ENCODE measurements at places on chromosomes 1 and 21.
A peak's percentile ranks its signal among the peaks of the same experiment; 100 is the strongest.

- DNase-seq = no peak
Measured at GRCh38 chr1:6612641-6613360, 730 bp upstream of the PHF13 start.

- DNase-seq = no peak
Measured at GRCh38 chr1:10962483-10962882, 50.0 kb upstream of the TARDBP start.

- DNase-seq = no peak
Measured at GRCh38 chr1:21342961-21343838, 52.9 kb upstream of the ECE1 start.

DNA sequence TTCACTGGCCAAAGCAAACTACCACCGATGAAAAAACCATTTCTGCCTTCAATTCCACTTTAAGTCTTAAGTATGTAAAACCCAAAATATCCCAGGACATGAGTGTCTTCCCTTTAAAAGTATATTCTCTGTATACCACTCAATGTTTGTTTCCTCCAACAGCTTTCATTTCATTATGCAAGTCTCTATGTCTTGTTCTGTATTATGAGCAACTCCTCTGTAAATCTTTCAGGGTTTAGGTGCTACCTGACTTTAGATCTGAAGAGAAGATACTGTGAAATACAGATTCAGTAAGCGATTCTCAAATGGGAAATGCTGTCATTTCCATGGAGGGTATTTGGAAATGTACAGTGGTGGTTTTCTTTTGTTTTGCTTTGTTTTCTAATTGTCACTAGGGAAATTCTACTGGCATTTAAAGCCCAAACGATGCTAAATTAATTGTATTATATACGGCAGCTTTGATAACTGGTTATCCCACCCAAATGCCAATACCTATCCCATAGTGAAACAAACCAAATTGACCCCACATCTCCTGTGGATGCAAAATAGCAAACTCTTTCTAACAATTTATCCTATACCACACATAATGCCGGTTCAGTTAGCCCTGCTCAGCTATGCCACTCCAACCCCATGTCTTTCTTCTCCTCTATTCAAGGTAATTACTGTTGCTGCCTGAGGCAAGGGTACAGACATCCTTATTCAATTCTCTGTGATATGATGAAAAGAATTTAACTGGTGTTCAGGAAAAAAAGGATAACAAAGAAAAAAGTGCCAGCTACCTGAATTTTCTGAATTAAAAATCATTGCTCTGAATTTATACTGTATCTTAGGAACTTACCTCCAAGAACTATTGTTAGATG is 182.8 kb downstream of the EIF4G3 start:
- no peak for DNase-seq

GRCh38 chr1:23198373-23198772 is 18.9 kb downstream of the HTR1D start:
- DNase-seq = no peak

- DNase-seq = no peak
Measured at GRCh38 chr1:220962031-220962751, 82.9 kb downstream of the HLX start.

- no peak for DNase-seq
Measured at GRCh38 chr1:24409535-24409934, 4.0 kb downstream of the STPG1 start.

DNA sequence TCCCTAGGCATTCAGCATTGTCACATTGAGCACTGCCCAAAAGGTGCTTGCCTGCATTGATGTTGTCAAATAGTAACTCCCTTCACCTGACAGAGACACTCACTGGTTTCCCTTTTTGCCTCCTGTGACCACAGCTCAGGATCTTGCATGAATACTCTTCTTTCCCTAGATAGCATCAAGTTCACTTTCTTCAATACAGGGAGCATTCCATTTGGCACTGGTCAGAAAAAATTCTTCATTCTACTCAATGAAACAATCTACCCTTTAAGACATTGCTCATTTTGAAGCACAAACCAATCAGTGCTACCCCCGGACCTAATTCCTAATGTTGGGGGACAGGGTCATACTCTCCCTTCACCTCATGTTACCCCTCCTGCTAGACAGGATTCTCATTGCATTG is 319.0 kb upstream of the SNX7 start:
- DNase-seq = no peak

DNA sequence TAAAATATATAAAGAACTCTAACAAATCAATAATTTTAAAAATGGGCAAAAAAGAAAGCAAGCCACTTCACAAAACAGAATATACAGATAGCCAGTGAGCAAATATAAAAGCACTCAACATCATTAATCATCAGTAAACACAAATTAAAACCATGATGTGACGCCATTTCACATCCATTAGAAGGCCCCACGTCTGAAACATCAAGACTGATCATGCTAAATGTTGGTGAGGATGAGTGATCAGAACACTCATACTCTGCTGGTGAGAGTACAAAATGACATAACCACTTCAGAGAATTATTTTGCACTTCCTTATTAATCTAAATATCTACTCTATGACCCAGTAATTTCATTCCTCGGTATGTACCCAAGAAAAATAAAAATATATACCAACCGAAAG is 512.2 kb upstream of the NR5A2 start:
- no peak for DNase-seq

DNA sequence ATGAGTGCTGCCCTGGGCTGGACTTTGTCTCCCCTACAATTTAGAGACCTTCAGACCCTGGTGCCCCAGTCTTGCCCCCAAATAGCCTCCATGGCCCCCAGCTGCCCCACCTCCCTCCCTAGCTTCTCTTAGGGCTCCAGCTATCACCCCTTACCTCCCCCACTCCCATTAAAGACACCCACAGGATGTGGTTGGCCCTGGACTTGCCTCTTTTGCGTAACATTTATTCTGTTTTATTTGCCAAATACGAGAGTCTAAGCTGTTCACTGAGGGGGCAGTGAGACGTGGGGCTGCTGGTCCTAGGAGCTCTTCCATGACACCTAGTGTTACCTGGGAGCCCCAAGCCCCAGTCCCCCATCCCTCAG is 4.5 kb downstream of the ZC3H12A start:
- no peak for DNase-seq

DNA sequence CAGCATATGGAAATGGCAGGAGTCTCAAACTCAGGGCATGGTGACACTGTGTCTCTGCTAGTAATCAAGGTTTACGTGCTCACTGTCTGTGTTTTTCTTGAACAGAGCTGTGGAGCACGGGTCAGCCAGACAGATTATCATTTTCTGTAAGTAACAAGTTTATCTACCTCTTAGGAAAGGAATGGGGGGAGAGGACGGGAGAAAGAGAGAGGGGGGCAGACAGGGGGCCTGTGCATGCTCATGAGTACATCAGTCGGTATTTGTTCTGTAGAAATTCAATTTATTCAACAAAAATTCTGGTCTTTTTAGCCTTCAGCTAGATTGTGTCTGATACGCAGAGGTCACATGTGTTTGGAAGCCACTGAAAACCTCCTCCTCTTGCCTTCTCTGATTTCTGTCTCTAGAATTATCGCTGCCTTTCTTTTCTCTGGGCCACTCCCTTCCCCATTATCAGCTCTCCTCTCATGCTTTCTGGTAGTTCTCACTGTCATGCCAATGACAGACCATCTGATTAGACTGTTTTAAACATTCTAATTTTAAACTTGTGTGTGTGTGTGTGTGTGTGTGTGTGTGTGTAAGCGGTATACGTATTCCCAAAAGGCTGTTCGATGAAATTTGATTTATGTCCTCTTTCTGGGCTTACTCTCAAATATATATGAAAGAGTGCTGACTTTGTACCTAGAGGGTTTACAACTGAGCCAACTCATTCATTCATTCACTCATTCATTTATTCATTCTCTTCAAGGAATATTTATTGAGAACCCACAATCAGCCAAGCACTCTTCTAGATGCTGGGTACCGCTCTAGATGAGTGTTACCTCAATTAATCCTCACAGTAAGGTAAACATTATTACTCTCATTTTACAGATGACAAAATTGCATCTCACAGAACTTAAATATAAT is 636.9 kb downstream of the KIF26B start:
- no peak for DNase-seq

DNA sequence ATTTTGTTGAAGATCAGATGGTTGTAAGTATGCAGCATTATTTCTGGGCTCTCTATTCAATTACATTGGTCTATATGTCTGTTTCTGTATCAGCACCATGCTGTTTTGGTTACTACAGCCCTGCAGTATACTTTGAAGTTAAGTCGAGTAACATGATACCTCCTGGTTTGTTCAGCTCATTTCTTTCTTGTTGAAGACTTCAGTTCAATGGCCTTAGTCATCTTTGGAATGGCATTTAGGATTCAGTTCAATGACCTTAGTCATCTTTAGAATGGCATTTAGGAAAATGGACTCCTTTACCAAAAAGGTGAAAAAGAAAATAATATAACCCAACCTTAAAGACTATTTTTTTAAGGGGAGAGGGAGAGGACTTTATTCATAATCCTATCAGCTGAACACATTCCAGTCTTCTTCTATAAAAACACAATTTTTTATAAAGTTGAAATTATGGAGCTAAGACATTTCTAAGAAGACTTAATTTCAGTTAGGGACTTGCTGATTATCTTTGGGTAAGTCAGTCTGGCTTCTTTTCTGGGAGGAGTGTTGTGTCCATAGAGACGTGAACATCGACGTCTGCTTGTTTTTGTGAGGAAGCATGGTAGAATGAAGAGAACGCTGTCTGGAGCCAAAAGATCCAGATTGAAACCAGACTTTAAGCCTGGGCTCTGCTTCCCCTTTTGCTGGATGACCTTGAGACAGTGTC is 48.3 kb downstream of the DDR2 start:
- DNase-seq = no peak

DNA sequence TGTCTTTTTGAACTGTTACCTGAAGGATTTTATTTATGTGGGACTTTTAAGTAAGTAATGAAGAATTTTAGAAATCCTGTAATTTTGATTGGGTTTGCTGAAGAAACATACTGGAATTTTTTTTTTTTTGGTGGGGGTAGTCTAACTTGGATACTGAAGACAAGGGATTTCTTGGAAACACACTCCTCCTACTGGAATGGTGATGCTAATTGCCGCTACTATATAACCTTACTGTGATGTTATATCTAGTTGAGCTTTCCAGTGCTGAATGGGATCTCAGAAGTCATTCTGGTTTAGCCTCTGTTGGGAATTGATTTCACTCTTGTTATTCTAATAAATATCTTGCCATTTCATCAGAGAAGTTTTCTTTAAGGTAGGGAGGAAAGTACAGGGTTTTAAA is 8.4 kb downstream of the PPP2R5A start:
- DNase-seq = no peak

GRCh38 chr1:112320058-112320457 is 76.0 kb upstream of the CTTNBP2NL start:
- no peak for DNase-seq

DNA sequence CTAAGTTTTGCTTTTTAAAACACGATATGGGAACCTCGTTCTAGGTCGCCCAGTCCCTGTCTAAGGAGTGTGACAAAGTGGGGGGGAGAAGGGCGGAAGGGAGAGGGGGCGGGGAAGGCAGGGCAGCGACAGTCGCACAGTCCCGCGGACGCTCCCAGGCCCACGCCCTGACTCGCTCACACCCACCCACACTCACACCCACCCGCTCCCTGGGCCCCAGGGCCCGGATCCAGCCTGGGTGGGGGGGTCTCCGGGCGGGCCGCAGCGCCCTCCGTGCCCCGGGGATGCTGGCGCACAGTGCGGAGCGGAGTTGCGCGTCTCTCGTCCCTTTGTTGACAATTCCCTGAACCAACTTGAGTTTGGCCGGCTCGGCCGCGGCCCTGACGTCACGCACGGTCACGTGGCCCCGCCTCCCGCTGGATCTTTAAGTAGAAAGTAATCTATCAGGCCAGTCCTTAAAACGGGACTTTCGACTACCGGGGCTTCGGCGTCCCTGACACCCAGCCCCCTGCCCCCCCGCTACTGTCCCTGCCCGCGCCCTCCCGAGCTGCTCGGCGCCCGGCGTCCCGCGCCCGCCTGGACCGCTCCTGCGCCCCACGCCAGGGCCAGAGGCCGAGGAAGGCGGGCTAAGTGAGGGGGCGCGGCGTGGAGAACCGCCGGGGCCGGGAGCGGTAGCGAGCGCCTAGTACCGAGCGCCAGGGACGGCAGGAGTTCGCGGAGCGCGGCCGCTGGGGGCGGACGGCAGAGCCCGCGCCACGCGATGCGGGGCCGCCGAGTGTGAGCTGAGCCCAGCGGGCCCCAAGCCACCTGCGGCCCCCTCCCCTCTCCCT is at the start of gene FOXD3:
Gene FOXD3, plus strand, starts transcription at position 454 of the 830 bp plus-strand sequence. CDS start 492 bp downstream, outside the sequence.
- DNase-seq = peak; percentile 87

GRCh38 chr1:224831501-224831900 is 98.0 kb upstream of the DNAH14 start:
- no peak for DNase-seq

GRCh38 chr1:149934356-149934755 is 2.3 kb downstream of the MTMR11 start:
- no peak for DNase-seq

GRCh38 chr1:19033515-19033839 is 77.0 kb upstream of the IFFO2 start:
- DNase-seq = no peak

DNA sequence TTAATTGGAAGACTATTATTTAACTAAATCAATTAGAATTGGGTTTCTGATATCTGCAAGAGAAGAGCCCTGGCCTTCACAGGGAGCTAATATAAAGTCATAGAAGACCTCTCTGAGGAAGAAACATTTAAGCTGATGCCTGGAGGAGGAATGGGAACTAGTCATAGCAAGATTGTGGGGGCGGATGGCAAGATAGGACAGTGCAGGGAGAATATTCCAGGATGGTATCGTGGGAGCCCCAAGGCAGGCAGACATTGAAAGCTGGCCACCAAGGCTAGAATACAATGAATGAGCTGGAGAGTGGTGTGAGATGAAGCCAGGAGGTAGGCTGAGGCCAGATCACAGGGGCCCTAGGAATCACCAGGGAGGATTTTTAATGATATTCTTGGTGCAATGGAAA is 20.8 kb upstream of the MYSM1 start:
- no peak for DNase-seq

GRCh38 chr1:193538003-193538354 is 351.6 kb upstream of the B3GALT2 start:
- DNase-seq = no peak

GRCh38 chr1:58898739-58899586 is 115.1 kb upstream of the JUN start:
- DNase-seq = no peak

DNA sequence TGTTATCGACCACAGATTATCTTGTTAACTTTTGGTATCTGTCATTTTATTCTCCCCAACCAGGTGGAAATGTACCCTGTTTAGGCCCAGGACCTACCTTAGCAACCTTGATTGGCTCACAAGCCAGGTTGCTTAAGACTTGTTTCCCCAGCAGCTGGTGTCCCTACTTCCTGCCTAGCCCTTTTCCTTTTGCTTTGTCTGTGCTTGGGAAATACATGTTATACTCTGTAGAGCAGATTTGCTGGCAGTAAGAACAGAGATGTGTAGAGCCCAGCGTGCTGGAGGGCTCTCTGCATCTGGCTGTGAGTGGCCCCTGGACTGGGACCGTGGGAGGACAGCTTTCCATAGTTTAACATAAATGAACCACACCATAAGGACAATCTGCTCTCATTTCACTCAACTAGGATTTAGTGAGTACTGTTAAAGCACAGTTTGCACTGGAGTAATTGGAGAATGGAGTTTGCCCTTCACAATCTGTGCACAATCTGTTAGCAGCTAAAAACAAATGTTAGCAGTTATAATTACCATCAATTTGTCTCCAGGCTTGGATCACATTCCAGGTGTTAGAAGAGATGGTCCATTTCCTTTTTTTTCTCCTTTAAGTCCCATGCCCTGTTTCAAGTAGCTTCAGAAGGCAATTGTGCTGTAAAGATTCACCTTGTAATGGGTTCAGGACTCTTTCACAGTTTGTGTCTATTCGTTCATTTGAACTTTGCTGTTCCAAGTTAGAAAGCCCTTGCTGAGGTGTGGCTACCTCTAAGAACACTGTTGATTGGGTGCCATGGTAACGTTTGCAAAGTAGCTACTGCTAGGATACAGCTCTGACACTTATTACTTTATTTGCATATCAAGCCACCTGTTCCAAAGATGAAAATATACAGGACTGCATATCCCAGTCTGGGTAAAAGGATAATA is at the start of gene APOBEC4:
Gene APOBEC4, minus strand, starts transcription at position 770 of the 915 bp plus-strand sequence. CDS start 4,535 bp downstream, outside the sequence.
- no peak for DNase-seq
